ENCODE measurements at places on chromosomes 12 and 14.

DNA sequence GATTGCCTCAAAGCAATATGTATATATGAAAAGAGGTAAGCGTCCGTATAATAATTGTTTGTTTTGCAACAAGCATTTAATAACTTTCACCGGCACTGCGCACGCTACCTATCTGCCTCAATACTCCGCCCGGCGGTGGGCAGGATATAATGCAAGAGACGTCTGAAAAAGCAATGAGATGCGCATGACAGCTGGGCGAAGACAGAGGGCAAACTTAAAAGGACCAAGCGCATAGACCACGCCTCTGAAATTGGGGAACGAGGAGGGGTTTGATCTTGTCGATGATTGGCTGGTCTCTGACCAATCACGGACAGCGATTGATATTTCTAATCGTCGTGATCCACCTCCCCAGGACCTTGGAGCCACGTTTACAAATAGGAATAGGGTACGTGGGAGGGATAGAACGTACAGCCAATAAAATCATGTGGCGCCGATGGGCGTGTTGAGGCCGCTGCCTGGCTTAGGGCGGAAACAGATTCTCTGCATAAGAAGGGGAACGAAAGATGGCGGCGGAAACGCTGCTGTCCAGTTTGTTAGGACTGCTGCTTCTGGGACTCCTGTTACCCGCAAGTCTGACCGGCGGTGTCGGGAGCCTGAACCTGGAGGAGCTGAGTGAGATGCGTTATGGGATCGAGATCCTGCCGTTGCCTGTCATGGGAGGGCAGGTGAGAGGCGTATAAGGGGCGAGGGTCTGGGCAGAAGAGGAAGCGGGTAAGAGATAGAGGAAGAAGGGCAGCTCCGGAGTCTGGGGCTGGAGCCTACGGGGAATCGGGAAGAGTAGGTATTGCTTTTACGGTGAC, at the start of gene OS9:
TSS of gene OS9 (plus strand) at position 474 of the 800 bp plus-strand sequence. CDS start at position 504, 30 bp downstream.
- DNase-seq = peak; percentile 99

DNA sequence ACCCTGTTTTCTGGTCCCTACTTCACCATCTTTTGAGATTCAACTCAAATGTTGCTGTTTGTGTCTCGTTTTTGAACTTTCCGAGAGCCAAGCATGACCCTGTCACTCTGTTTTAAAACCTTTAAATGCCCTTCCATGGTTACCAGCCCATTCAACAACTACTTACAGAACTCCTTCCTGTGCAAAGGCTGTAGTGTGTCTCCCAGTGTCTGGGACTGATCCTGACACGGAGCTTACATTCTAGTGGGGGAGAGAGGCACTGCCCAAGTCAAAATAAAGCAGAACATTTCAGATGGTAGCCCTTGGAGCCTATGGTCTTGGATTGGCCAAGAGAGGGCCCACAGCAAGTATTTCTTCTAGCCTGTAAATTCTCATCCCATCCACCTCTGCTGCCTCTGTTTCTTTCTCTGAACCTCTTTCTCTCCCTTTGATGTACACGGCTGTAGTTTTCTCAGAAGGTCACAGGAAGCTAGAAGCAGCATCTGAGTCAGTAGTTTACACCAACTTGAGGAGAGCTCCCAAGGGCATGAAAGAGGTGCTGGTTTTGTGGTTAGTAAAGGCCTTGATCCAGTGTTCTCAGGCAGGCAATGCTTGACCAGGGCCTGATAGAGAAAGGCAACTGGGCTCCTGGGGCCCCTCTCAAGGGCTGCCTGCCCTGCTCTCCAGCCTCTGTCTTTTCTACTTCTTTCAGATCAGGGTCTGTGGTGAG, 42.3 kb upstream of the SLC24A4 start:
- no peak for DNase-seq

DNA sequence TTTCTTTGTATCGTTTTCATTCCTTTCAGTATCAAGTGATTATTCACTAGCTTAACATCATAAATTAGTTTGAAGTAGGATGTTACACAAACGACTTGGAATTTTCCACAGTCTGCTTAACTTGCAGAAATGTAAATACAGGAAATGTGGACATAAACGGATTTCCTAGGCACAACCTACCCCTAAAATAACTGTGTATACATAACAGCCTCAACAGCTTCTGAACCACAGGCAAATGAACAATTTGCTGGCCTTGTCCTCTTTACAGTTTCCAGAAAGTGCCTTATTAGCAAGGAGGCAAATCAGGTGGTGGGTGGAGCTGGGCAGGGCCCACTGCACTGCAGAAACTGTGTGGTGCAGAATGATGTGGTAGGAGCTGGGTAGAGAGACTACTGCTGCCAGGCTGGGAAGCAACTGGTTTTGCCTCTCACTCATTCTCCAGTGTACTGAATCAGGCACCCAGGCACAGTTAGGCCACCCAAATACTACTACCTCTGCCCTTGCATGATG, 14.1 kb downstream of the DRAM1 start:
- peak; percentile 31 for DNase-seq

GRCh38 chr12:126582231-126582630, 1517.0 kb downstream of the AACS start:
- DNase-seq = peak; percentile 17

DNA sequence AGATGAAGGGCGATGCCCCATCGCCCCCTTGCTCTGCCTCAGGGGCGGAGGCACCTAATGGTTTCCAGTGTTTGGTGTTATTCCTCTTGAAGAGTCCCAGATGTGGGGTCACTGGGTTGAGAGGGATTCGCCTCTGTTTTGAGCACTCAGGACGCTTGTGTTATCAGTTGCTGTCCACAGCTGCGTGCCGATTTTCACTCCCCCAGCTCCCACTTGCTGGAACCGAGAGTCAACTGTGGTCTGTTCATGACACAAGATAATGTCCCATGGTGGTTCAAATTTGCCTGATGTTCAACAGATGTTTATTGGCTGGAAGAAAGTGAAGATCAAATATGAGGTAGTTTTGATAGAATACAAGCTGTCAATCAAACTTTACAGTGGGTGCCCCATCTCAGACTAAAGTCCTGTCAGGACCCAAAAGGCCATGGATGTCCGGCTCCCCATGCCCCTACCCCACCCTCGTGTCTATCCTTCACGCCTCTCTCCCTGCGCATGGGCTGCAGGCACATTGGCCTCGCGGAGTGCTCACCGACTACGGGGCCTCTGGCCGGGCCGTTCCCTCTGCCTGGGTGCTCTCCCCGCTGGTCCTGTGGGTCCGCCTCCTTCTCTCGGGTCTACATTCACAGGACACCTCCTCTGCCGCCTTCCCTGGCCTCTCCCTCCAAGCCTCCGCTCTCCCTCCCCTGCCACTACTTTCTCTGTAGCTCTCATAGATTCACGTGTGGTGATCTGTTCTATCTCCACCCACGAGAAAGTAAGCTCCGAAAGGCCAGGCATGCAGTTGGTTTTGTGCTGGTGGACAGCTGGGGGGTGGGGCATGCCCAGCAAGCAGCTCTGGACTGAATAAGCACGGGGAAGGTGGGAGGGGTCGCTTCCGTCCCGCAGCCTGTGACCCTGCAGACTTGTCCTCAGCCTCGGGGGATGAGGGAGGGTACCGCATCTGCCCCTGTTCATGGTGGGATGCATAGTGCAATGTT, 6.8 kb upstream of the TRAF3 start:
- DNase-seq = no peak
